ENCODE measurements at places on chromosomes 2 and 18. TPM values are rescaled to one million over a fixed set of nuclear protein-coding genes. Genes with fewer than 3 reads are reported as not detected.

- no peak for DNase-seq
Observed at GRCh38 chr18:59921384-59921891, 21.6 kb downstream of the PMAIP1 start.

PSD4 gene
- total RNA-seq = 96.2 TPM

DNA sequence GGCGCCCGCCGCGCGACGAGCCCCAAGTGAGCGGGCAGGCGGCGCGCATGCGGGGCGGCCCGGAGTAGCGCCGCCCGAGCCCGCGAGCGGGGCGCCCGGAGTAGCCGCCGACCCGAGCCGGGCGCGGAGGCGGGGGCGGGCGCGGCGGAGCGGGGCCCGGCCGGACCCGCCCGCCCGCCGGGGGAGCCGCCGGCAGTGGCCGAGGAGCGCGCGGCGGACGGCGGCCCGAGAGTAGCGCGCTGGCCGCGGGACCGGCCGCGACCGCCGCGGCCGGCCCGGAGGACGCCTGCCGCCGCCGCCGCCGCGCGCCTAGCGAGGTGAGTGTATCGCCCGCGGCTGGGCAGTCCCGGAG is at the start of gene GALNT1:
Gene GALNT1, plus strand, starts transcription at position 195 of the 352 bp plus-strand sequence. CDS start 72,923 bp downstream, outside the sequence.
- no peak for DNase-seq

DNA sequence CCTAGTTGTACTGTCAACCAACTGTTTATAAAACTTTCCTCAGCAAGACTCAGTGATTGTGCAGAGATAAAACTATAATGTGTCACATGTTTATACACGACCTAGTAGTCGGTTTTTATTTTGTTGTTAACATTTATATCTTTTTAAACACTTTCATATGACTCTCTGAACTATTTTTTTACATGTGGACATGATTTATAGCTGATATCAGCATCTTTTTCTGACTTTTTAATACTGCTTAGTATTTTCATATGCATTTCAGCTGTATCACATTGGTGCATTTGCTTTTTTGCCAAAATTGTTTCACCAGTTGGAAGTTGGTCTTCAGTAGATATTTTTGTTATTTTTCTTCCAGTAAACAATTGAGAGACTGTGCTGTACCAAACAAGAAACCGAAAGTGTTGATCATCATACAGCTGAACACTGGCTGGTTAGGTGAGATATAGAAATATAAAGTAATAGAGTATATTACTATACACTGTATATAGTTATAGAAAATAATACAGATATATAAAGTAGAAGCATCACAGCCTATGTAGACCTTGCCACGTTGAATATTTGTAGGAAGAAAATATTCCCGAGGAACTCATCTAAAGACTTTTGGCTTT is 154.2 kb downstream of the KCTD1 start:
- DNase-seq = no peak

Measured in lower leg skin (tissue), 4 donors.